GM23248 (cell line): ENCODE measurements at places on chromosomes 7 and 10. TPM values are rescaled to one million over a fixed set of nuclear protein-coding genes. Genes with fewer than 3 reads are reported as not detected.

GRCh38 chr7:106278695-106279094, 6.1 kb downstream of the NAMPT start:
- no peak for DNase-seq

GRCh38 chr7:25436413-25436812, 208.1 kb upstream of the NPVF start:
- no peak for DNase-seq

DNA sequence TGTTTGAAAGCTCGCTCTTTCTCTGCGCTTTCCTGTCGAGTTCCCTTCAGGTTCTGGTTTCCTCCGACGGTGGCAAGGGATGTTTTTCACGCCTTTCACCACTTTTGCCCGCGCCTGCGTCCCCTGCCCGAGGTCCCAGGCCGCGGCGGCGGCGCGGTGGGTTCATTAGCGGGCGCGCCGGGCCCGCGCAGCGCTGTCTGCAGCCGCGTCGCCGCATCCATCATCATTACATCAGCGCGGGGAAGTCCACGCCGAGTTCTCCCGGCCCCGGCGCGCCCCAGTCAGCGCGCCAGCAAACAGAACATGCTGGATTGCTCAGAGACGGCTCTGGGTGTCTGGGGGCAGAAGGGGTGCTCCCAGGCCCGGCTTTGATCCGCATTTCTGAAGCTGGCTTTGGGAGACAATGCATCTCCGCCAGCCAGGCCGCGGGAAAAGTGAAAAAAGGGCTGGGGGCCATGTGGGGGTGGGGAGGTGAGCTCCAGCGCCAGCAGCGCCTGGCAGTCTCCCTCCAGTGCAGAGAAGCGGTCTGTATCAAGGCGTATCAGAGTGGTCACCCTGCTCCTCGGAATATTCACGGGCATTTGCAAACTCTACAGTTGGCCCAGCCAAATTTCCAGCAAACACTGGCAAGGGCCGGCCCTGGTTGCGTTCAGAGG, 8.9 kb downstream of the GLI3 start:
- peak; percentile 79 for DNase-seq

DNA sequence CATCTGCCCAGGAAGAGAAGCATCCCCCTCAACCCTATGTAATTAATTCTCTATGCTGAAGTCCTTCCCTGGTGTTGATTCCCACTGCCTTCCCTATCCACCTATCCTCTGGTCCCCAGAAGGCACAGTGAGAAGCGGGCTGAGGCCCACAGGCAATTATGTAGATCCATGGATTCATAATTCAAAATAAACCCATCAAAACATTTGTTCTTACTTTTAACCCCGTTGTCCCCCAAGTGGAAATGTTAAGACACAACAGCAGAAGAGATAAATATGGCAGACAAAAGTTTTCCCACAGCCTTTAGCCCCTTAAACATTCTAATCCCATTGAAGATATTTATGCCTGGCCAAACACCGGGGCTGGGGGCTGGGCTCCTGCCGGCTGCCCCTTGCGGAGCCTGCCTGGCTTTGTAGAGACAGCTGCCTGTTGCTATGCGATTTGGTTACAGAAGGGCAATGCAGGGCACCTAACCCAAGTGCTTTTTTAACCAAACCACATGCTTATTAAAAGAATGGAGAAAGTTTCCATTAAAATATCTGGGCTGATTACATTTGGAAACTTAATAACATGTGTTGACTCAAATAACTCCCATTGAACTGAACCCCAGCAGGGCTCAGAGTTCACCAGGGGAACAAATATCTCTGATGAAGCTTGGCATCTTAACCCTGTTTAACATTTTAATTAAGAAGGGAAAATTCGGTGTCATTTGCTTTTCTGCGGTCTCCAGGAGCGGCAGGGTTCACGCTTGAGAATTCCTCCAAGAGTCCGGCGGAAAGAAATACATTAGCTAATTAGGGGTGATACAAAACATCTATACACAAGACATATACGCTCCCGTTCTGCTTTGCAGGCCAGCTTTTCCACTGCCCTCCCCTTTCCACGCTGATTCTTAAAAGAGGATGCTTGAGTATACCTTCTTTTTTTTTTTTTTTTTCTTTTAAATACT, 110.8 kb upstream of the FGFR2 start:
- no peak for DNase-seq

NAT16 gene
- not detected in 2 replicates for total RNA-seq

AS3MT gene
- 1.3 and 2.3 TPM in 2 replicates for total RNA-seq

CAMK2B gene
- total RNA-seq, result 2.5 and 9.1 TPM in 2 replicates

PLAC9 gene
- 8.8 and 19.6 TPM in 2 replicates for total RNA-seq

- DNase-seq, result peak; percentile 93
These were observed 496 bp downstream of the ZNF511 start for GRCh38 chr10:133309100-133309719.

GRCh38 chr7:26590709-26591108, 273.7 kb downstream of the SKAP2 start:
- DNase-seq, result no peak

- DNase-seq, result no peak
These were observed 83.6 kb downstream of the KCNMA1 start for GRCh38 chr10:77553966-77554365.

- DNase-seq, result no peak
These were observed 8.7 kb downstream of the PGAM2 start for GRCh38 chr7:44056681-44057080.

ZNF804B gene
- not detected in 2 replicates for total RNA-seq

GRCh38 chr7:964401-965231, 10.1 kb upstream of the ADAP1 start:
- peak; percentile 81 for DNase-seq

DNA sequence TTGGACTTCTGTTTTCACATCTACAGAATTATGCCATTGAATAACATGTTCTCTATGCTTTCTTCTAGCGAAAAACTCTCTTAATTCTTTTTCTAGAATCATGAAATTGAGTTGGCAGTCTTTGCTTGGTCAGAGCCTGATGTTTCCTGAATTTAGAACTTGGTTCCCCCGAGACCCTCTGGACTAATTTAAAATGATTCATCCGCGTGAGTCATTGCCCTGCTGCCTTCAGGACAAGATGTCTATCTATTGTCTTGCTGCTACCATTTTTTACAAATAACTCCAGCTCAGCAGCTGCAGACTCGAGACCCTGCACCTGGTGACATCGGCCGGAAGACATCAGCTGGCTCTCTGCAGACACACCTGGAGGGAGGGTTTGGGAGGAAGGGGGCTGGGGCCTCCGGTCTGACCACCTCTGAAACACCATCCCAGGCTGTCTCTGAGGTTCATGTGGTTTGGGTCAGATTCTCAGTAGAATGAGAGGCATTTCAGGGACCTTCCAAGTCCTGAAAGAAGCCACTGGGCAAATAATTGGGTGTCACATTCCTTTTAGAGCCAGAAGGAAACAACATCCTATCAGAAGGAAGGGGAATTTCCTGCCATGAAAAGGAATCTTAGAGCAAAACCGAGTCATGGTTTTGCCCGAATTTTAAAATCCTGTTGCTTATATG, 20.9 kb upstream of the KLF6 start:
- DNase-seq, result peak; percentile 93

- peak; percentile 6 for DNase-seq
These were observed 168.2 kb upstream of the IGFBP3 start for GRCh38 chr7:46089281-46089680.

- no peak for DNase-seq
These were observed 64.7 kb upstream of the CTTNBP2 start for GRCh38 chr7:117937753-117938483.

GTF2IRD1 gene
- 3.7 and 8.6 TPM in 2 replicates for total RNA-seq

STAG3 gene
- total RNA-seq, result 0.97 TPM in 1 of 2 replicates, not detected in the other

DNA sequence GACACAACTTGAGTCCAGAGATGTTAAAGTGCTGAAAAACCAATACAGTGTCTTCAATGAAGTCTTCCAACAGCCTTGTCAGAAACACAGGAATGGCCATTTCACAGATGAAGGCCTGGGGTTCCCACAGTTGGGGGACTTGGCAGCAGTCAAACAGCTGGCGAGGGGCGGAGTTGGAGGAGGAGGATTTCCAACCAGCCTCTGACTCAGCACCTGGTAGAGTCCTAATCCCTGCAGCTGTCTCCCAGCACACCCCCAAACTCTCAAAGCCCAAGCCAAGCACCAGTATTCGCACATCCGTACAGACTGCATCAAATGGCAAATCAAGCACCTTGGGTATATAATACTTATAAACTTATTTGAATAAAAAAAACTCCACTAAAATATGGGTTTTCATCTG, 28.0 kb downstream of the CTBP2 start:
- no peak for DNase-seq

DNA sequence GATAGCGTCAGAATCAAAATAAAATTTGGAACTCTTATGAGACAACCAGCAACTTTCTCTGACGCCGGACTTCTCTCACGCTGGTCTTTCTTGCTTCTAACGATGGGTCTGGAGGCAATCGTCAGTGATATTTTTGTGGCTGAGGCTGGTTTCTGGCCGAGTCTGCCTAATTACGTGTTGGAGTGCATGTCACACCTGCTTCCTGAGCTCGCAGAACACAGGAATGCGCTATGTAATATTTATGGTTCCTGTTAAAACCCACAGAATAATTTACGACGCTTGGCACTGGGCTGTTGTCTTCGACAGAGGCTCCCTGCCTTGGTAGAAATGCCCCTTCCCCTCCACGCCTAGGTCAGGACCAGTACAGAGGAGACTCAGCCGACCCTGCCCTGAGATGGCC, 64.9 kb downstream of the NPTX2 start:
- DNase-seq, result no peak

GRCh38 chr7:112108981-112109380, 97.2 kb downstream of the DOCK4 start:
- no peak for DNase-seq

DNA sequence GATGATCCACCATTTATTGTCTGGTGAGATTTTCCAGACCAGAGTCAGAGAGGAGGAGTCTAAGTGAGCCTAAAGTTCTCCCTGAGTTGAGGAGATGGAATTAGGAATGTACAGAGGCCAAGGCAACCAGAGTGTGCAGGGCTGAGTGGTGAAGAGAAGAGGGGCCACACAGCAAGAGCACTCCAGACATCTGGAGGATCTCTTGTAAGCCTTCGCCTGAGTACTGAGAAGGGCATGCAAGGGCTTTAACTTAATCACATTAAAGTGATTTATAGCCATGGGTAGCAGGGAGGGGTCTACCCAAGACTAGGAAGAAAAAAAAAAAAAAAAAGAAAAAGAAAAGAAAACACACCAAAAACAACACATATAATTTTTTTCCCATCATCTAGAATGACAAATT, 1190.4 kb downstream of the GATA3 start:
- no peak for DNase-seq

DNA sequence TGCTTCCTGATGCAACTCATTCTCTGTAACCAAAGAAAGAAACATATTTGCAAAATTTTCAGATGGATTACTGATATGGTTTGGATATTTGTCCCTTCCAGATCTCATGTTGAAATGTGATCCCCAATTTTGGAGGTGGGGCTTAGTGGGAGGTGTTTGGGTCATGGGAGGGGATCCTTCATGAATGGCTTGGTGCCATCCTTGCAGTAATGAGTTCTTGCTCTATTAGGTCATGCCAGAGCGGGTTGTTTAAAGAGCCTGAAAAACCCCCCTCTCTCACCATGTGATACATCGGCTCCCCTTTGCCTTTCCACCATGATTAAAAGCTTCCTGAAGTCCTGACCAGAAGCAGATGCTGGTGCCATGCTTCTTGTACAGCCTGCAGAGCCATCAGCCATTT, 43.8 kb upstream of the PRKG1 start:
- DNase-seq, result peak; percentile 22

GIMAP2 gene
- 0.13 TPM in 1 of 2 replicates, not detected in the other for total RNA-seq

- DNase-seq, result no peak
These were observed 1217.6 kb upstream of the LRRN3 start for GRCh38 chr7:109873296-109873695.

DNA sequence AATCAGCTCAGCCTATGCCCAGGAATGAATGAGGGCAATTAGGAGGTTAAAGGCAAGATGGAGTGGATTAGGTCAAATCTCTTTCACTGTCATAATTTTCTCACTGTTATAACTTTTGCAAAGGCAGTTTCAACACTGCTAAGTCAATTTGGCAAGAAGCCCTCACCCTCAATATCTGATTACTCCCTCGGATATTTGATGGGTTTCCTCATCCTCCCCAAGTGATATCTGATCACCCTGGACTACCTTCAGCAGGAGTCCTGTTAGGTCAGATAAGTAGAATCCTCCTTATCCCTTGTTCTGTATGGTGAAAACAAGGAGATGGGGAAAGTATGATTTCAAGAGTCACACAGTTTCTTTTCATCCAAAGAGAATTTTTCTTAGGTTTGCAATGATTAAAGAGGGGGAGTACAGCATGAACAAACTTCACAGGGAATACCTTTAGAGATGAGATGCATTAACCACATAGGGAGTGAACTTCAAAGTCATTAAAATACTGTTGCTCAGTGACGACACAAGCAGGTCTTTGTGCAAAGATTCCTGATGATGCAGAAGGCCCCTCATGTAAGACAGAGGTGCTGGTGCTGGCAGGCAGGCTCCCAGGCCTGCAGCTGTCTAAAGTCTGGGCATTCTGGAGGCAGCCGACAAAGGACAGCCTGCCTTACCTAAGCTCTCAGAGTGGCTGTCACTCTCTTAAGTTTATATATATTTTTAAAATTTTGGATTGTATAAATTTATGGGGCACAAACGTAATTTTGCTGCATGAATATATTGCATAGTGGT, 75.4 kb upstream of the POM121L12 start:
- DNase-seq, result no peak
